ENCODE measurements at places on chromosomes 11 and 22.

DNA sequence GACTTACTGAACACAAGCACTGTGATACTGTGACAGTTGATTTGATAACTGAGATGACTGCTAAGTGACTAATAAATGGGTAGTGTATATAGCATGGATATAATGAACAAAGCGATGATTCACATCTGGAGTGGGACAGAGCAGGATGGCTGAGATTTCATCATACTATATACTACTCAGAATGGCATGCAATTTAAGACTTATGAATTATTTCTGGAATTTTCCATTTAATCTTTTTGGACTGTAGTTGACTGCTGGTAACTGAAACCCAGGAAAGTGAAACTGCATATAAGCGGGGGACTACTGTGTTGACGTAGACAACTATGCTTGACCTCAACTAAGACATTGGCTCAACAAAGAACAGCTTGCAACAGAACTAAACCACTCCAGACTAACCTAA lies 20.0 kb upstream of the NUCB2 start:
- no peak for DNase-seq

- no peak for DNase-seq
Observed at GRCh38 chr11:79258576-79258975, 182.3 kb downstream of the TENM4 start.

- DNase-seq: no peak
Observed at GRCh38 chr11:70900540-70900939, 351.8 kb downstream of the SHANK2 start.

DNA sequence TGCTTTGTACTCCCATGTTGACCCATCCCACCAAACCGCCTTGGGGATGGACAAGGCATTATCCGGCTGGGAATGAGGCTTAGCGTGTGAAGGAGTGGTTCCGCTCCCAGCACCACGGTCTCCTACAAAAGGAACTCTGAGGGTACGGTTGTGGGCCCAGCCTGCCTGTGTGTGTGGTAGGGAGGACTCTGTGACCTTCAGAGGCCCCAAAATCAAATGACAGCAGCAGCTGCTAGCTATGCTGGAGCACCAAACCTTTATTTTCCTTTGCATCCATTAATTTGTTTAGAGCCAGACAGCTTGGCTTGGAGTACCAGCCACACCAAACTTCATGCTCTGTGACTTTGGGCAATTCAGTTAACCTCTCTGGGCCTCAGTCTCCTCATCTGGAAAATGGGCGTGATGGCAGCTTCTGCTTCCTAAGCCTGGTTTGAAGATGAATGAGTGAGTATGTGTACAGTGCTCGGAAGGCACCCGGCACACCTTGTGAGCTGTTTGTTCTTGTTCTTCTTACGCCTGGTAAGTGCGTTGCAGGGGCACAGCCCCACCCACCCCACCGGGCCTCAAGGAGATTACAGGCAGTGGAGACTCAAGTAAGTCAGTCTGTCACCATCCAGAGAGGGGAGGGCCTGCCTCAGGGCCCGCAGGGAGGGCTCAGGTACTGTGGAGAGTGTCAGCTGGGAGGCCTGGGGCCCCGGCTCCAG lies 25.3 kb downstream of the MB start:
- no peak for DNase-seq

- no peak for DNase-seq
Observed at GRCh38 chr11:113796663-113797259, 17.2 kb downstream of the CLDN25 start.

GRCh38 chr11:1461826-1462697 lies 24.5 kb downstream of the MOB2 start:
- DNase-seq: no peak

GRCh38 chr11:128783513-128783912 lies 83.6 kb downstream of the KCNJ1 start:
- no peak for DNase-seq

DNA sequence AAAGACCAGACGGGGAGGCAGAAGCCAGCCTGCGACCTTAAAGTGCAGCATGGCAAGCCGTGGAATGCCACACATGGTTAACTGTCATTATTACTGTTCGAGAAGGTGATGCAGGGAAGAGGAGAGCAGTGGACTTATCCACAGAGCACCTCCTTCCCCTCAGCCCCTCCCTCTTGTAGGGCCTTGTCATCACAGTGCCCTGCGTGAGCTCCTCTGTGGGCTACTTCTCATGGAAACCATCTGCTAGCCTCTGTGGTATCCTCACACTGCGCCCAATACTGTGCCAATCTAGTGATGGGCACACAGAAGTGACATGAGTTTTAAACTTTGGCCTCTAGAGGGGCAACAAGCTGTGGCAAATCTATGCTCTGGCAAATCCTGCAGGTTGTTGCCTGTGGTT lies 18.2 kb upstream of the CCDC134 start:
- DNase-seq: no peak

- DNase-seq: peak; percentile 85
Observed at GRCh38 chr11:111765984-111766833, at the start of gene PPP2R1B. Gene PPP2R1B, minus strand, starts transcription at chr11:111766389. Its CDS starts 28 bp downstream, at chr11:111766361.

- DNase-seq: no peak
Observed at GRCh38 chr11:126992804-126993111, 7.8 kb downstream of the KIRREL3 start.

GRCh38 chr11:2459796-2460531 lies 15.2 kb downstream of the KCNQ1 start:
- peak; percentile 50 for DNase-seq

- no peak for DNase-seq
Observed at GRCh38 chr11:30405385-30405784, 82.5 kb downstream of the ARL14EP start.

- no peak for DNase-seq
Observed at GRCh38 chr11:96085319-96085930, 161.5 kb upstream of the MTMR2 start.

DNA sequence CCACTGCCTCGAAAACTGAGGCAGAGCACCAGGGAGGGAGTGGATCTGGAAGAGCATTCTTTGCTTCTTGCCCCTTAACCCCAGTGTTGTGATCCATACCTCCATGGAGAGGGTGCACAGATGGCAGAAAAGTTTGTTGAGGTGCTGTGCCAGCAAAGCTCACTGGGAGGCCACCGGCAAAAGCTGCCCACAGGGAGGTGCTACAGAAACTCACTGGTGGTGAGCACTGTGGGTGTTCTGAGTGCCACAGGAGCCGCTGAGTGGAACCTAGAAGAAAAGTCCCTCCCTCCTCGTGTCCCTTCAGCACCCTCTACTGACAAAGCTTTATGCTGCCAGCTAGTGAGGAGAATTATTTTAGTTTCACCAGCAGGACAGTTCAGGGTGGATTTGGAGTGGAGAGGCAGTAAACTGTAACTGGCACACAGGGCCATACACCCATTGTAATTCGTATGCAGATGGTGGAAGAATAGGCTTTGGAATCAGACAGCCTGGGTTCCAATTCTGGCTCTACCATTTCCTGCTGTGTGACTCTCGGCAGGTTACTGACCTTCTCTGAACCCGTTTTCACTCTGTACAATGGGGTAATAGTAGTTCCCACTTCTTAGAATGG lies 84.6 kb downstream of the SWAP70 start:
- DNase-seq: peak; percentile 77

DNA sequence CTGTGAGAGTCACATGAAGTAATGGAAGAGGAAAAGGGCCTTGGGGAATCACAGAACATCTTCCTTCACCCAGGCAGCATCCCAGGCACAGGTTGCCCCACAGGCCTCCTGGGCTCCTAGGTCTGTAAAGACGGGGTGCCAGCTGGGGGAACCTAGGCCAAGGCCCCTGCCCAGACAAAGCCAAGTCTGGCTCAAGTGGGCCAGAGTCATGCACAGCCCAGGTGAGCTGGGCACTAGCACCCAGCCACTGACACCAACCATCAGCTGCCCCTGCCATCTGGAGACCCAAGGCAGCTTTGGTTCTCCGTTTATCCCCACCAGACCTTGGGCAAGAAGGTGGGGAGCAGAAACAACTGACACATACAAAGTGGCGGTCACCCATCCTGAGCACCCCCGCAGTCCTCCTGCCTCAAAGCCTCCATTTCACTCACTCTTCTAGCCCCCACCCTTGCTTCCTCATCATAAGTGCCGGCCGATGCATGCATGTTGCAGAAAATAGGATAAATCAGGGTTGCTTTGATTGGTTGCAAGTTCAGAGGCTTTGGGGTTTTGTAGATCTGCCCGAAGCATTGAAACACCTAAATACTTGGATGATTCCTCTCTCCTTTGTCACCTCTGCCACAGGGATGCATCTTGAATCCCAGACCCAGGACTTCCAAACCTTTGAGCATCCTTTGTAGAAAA lies 26.5 kb upstream of the TMPRSS4 start:
- DNase-seq: no peak

GRCh38 chr11:32594272-32594671 lies 10.6 kb downstream of the EIF3M start:
- no peak for DNase-seq

DNA sequence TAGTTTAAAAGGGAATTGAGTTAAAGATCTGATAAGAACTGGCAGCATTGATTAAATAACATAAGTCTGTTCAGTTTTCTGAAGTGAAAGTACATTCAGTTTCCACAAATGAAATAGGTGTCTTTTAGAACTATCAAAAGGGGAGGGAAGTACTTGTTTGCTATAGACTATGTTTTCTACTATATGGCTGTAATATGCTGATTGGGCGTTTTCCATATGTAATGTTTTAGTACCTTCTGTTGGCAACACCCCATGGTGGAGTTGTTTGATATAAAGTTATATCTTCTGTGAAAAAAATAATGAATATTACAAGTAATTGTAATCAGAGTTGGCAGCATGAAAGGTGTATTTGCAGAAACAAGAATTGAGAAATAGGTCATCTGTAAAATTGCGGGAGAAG lies 237.6 kb downstream of the JRKL start:
- no peak for DNase-seq

- no peak for DNase-seq
Observed at GRCh38 chr22:39297490-39298240, 21.8 kb downstream of the RPL3 start.

DNA sequence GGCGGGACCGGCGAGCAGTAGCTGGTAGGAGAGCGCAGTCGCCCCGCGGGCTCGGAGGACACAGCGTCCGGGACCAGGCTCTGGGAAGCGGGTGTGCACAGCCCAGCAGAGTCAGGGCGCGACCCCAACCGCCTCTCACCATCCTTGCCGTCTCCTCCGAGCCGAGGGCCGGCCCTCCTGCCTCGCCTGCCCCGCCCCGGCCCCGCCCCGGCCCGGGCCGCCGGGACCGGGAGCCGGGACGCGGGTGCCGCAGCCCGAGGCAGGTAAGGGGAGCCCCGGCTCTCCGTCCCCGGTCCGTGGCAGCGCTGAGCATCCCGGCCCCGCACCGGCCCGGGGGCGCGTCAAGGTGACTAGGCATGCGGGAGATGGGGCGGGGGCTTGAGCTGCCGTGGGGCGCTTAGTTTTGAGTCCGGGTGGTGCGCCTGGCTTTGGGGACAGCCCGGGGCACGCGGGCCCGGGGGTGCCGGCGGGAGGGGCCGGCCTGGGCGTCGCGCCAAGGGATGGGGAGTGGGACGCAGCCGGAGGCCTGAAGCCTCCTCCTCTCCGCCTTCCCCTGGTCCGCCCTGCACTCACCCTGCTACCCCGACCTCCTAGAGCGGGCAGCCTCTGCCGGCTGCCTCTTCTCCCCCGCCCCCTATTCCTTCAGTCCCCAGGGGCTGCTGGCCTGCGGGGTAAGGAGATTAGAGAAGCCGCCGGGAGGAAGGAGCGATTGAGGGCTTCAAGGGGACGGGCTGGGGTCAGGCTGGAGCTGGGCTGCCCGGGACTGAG lies at the start of gene ABCG4:
Gene ABCG4, plus strand, starts transcription at position 35 of the 768 bp plus-strand sequence. CDS start 914 bp downstream, outside the sequence.
- no peak for DNase-seq

- DNase-seq: no peak
Observed at GRCh38 chr11:44409558-44410236, 99.8 kb upstream of the ALX4 start.

- DNase-seq: peak; percentile 56
Observed at GRCh38 chr11:1162138-1162475, 4.4 kb downstream of the MUC5AC start.

GRCh38 chr11:35419184-35419829 lies at the start of gene SLC1A2:
Gene SLC1A2, minus strand, starts transcription at chr11:35419558. Its CDS starts 592 bp downstream, at chr11:35418966.
- DNase-seq: no peak

DNA sequence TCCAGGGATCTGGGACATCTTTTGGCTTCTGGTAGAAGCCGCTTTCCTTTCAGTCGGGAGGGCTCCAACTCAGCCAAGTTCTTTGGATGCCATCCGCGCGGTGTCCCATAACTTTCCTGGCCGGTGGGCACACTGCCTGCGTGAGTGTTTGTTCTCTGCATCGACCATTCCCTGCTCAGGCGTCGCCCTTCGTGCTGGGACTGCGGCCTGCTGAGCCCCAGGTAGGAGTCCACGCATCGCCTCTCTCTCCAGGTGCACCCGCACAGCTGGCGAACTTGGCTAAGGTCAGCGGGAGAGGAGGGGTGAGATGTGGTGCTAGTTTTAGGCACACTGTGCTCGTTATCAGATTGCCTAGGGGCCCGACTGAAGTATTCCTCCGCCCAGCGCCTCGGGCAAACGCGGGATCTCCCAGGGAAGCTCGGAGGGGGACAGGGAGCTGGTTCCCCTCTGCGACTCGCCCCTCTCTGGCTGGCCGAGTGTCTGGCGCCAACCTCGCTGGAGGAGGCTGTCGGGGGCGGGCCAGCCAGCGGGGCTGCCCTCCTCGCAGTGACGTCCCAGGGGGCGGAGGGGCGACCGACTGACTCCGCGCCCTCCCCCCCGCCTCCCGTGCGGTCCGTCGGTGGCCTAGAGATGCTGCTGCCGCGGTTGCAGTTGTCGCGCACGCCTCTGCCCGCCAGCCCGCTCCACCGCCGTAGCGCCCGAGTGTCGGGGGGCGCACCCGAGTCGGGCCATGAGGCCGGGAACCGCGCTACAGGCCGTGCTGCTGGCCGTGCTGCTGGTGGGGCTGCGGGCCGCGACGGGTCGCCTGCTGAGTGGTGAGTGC lies at the start of gene LAYN:
Gene LAYN, plus strand, starts transcription at position 607 of the 823 bp plus-strand sequence. Its CDS starts 124 bp downstream, at position 731.
- DNase-seq: peak; percentile 85

- DNase-seq: no peak
Observed at GRCh38 chr11:106939157-106939556, 79.1 kb downstream of the GUCY1A2 start.

- DNase-seq: no peak
Observed at GRCh38 chr11:43738600-43739409, 58.3 kb downstream of the HSD17B12 start.

GRCh38 chr11:45457649-45458048 lies 171.5 kb upstream of the SYT13 start:
- DNase-seq: no peak

DNA sequence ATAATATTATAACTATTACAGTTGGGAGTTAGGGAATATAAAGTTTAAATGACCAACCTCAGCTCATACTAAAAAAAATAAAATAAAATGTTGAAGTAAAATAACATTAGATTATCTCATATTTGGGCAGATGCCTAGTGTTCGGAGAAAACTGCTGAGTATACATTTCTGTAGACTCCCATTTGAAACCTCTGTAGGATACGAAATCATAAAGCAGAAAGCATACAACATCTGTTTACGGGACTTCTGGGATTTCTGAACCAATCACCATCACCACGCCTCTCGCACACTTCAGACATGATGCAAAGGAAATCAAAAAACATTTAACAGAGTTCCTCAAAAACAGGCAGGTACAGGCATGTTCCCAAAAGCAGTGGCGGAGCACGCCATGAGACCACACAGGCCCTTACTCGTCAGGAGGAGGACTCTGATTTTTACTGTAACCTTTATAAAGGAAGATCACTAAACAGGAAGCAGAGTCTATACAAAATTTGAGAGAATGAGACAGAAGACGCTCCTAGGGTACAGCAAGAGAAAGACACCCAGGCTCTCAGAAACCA lies 8.6 kb downstream of the ZNF195 start:
- no peak for DNase-seq

- DNase-seq: no peak
Observed at GRCh38 chr22:36162127-36163034, 1.8 kb upstream of the APOL3 start.
